ENCODE measurements at places on chromosomes 1 and 21.

DNA sequence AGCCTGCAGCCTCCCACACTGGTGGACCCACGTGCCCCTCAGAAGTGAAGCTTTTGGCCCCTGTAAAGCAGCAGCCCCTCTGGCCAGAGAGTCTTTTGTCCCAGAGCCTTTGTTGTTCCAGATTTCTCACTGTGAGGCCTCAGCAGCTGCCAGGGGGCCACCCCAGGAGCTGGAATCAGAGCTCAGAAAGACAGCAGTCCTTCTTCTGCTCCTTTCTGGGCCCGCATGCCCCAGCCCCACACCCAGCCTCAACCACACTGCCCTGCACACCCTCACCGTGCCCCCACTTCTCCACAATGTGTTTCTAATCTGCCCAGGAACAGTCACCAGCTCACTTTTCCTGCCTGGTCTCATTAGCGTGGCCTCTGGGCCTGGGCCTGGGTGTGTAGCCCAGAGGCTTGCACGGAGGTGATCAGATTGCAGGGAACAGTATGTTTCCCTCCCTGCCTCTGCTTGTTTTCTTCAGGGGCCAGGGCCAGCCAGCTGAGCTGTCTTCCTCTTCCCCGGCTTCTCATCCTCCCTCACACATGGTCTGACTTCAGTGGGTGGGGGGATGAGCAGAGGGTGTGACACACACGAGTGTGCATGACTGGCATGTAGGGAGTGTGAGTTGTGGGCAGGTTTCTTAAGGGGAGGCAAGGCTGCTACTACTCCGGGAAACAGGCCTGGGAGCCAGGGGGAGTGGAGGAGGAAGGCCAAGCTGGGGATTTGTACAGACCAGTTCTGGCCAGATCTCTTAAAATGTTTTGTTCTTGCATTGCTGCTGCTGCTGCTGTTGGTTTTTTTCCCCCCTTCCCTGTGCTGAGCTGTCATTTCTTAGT, 82.5 kb upstream of the ZNF648 start:
- no peak for DNase-seq

- DNase-seq = no peak
Measured at GRCh38 chr21:34520764-34521508, 8.9 kb upstream of the KCNE1 start.

DNA sequence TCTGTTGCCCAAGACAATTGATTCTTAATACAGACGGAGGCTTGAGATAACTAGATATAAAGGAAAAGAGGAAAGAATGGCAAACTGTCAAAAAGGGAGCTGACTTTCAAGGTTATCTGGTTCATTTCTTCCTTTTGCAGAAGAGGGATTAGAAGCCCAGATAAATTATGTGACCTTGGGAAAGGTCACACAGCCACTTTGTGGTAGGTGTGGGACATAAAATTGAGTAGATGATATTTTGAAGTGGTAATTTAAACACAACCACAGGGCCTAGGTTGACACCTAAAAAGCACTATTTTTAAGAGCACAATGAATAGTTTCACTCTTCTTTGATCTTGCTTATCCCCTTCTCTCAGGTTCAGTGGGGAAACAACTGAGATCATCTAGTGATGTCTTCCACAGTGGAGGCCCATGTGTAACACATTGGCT, 16.9 kb upstream of the KIAA0040 start:
- DNase-seq = no peak

DNA sequence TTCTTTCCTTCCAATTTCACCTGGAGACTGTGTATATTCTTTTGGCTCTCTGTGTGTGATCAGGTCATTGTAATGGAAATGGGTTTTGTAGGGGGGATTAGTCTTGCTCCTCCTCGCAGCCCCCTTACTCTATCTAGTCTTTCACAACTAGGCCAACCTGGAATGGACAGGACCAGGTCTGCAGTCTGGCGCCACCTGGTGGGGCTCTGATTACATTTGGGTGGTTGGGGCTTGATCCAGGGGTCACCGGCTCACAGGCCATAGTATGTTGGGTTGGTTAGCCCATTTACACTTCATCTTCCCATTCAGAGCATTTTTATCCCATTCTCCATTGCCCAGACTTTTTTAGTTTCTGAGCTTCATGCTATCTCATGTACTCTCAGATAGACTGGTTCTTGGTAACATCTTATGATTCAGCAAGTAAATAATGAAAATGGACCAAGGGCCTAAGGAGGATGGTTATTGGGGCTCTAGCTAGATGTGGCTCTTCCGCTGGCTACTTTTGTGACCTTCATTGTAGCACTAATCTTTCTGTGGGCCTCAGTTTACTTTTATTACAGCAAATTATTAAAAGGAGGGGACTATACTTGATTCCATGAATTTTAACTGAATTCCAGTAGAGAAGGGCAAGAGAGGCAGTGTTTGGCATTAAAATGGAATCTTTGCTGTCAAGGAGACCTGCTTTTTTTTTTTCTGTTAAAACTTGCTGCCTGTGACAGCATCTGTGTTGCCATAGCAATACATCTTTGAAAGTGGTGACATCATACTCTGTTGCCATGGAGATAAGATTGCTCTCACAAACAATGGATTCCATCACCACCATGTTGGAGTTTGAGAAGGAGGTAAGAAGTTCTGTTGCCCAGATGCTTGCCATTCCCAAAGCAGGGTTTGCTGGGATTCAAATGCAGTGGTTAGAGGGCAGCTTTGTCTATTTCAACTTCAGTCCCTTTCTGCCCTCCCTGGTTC, 150.1 kb downstream of the PLXNA2 start:
- no peak for DNase-seq
